ENCODE measurements at places on chromosomes 4 and X. TPM values are rescaled to one million over a fixed set of nuclear protein-coding genes. Genes with fewer than 3 reads are reported as not detected.

- DNase-seq: no peak
Measured at GRCh38 chr4:24840826-24841543, 45.6 kb downstream of the SOD3 start.

GRCh38 chr4:170089274-170089667, 485 bp downstream of the AADAT start:
- no peak for DNase-seq

- no peak for DNase-seq
Measured at GRCh38 chr4:137623013-137623412, 90.7 kb upstream of the PCDH18 start.

DNA sequence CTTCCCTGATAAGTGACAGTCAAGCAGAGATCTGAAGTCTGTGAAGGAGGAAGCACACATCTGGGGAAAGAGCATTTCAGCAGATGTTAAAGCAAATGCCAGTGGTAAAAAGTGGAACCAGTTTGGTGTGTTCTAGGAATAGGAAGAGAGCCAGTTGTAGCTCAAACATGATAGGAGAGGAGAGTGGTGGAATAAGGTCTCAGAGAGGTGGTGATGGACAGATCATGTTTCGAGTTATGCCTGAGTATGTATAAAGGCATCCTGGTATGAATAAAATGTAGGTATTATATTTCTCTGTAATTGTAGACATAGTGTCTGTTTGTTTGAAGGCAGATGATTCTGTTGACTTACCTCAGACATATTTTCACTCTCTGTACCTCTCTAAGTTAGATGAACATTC, 89.1 kb downstream of the LARP7 start:
- no peak for DNase-seq

DNA sequence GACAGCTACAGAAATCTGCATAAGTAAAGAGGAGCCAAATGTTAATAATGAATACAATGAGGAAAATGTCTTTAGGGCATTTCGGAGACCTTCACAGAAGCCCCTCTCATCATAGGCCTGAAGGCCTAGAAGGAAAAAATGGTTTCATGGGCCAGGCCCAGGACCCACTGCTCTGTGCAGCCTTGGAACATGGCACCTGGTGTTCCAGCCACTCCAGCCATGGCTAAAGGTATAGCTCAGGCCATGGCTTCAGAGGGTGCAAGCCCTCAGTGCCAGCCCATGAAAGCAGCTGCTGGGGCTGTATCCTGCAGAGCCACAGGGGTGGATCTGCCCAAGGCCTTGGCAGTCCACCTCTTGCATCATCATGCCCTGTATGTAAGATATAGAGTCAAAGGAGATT, 261.1 kb downstream of the SNCA start:
- no peak for DNase-seq

GRCh38 chr4:48439988-48440387, 43.2 kb upstream of the SLC10A4 start:
- DNase-seq: no peak

GRCh38 chrX:39957816-39958566, 139.8 kb downstream of the BCOR start:
- no peak for DNase-seq

- DNase-seq: no peak
Measured at GRCh38 chrX:37651921-37652452, 33.6 kb upstream of the XK start.

DNA sequence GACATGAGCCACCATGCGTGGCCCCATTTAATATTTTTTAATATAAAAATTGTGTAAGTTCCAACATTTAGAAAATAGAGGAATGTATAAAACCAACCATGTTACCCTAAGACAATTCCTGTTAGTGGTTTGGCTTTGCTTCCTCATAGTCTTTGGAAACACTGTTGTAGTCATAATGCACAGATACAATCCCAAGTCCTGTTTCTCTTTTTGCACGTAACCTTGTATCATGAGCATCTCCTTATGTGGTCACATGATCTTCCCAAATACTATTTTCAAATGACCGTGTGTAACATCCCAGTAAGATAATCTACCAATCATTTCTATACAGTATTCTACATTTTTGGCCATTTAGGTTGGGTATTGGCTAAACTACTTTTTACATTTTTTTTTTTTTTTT, 13.9 kb upstream of the RHOH start:
- no peak for DNase-seq

The UNC5C gene
- polyA plus RNA-seq: not detected

The PAGE4 gene
- not detected for polyA plus RNA-seq

The DMRTC1B gene
- polyA plus RNA-seq: not detected

The SUV39H1 gene
- polyA plus RNA-seq: 9.7 TPM

The PPEF2 gene
- not detected for polyA plus RNA-seq

The SASH3 gene
- not detected for polyA plus RNA-seq

The IBSP gene
- not detected for polyA plus RNA-seq

The TRAM1L1 gene
- 0.85 TPM for polyA plus RNA-seq

The OPRPN gene
- not detected for polyA plus RNA-seq
